ENCODE measurements at places on chromosomes 12 and 14.

DNA sequence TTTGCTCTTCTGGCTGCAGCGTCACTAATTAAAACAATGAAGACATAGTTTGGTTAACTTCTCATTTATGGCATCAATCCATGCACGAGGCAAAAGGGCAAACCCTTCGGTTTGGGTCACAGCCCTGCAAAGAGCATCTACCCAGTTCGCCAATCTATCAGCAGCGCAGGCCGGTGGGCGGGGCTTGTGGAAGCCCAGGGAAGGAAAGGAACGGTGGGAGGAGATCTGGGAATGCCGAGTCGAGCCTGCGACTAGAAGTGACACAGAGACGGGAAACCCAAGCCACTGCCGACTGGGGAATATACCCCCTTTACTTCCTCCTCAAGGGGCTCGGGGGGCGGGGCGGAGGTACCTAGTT lies 466 bp downstream of the KICS2 start:
- peak; percentile 71 for DNase-seq

GRCh38 chr14:81435391-81436295 lies 35.5 kb upstream of the STON2 start:
- DNase-seq, result peak; percentile 68

- DNase-seq, result no peak
Measured at GRCh38 chr12:41683023-41683422, 461.7 kb downstream of the GXYLT1 start.

GRCh38 chr12:64655141-64655540 lies 44.8 kb downstream of the RASSF3 start:
- no peak for DNase-seq

DNA sequence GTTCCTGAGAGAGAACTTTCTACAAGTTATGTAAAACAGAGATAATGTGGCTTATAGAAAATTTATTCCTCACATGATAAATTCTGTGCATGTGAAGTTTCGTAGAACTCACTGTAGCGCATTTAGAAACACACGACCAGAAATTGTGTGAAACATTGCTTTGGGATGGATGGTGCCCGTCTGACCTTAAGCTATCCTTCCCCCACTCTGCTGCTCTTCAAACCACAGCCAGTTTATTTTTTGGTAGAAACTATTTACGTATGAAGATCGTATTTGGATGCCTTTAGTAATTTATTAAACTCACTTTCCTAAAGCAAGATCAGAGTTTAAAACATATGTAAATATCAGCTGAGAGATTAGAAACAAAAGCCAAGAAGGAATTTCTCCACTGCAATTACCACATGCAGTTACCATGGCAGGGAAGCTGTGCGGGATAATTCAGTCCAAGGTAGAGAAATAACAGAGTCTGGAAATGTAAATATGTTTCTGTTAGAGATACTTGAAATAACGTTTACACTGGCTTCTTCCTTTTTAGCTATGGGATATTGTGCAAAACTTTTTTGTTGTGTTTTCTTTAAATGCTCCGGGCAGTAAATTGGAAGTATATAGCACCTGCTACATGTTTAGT lies 382.7 kb downstream of the RGS6 start:
- no peak for DNase-seq

- no peak for DNase-seq
Measured at GRCh38 chr12:40146800-40147797, 41.2 kb upstream of the SLC2A13 start.

DNA sequence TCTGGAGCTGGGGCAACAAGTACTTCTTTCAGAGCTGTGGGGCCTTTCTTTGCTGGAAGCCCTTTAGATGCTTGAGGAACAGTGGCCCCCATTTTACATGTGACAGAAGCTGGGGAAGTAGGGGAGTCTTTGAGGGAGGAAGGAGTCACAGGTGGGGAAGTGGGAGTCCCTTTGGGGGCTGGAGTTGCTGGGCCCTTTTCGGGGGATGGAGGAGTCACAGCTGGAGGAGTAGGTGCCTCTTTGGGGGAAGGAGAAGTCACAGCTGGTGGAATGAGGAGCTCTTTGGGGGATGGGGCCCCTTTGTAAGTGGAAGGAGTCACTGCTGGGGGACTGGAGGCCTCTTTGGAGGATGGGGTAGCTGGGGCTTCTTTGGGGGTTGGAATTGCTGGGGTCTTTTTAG lies 8.6 kb downstream of the NACA start:
- DNase-seq, result no peak

GRCh38 chr14:80679273-80679672 lies 262.3 kb downstream of the CEP128 start:
- no peak for DNase-seq

GRCh38 chr12:69102856-69103255 lies 136.5 kb upstream of the CPSF6 start:
- no peak for DNase-seq

DNA sequence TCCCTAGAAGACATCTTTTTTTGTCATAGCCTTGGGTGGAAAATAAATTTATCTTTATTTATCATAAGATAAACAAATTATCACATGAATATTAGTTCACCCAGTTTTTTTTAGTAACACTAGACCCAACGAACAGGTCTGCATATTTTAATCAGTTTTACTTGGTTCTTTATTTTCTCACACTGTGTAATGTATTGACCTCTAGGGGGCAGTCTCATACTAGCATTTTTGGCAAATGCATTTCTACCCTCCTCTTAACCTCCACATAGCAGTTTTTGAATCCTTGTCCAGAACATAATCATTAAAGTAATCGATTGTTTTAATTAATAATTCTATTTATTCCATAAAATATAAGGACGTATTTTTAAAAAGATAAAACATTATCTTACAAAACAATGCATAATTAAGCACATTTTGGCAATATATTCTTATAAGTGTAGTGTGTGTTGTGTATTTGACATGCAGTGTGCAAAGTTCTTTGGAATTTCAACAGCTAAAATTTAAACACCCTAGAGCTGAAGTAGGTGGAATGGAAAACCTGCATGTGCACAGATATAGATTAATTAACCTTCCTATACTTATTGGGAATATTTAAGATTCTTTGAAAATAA lies 31.6 kb upstream of the PTPRQ start:
- DNase-seq, result peak; percentile 43

DNA sequence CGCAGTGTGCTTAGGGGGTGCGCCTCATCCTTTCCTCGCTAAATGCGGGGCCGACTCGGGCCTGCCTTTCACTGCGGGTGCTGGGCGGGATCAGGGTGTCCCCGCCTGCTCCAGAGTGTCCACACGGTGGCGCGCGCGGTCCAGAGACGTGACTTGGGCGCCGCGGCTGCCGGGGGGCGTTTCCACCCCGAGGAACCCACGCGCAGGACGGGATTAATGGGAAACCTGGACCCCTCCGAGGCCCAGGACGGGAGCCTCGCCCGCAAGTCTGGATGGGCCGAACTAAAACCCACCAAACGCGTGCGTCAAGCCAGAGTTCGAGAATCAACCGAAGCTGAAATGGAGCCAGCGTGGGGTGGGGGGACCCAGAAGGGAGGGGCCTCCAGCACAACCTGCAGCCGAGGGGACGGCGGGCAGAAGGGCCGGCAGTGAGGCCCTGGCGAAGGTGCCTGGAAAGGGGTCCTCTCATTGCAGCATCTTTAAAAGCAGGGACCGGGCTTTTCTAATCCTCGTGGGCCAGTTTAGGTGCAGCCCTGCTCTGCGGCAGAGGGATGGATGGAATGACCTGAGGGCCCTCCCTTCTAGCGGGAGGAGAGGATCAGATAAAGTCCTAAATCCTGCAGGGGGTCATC lies 93.3 kb downstream of the NINJ2 start:
- peak; percentile 21 for DNase-seq

DNA sequence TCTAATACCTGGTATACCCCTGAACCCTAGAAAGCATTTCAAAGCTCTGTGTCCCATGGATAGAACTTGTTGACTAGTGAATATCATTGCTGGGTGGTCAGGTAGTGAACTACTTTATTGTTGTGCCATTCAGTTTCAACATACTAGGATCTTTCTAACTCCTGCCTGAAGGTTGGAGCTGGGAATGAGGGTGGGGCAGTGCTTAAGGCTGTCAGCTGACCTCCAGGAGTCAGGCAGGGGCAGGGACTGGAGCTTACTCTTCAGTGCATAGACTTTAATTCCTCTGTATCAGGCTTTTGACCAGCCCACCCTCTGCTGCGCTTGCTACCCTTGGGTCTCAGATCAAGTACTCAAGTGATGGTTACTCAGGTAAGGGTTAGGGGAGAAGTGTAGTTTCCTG lies 102.6 kb upstream of the RFX4 start:
- DNase-seq, result no peak

- no peak for DNase-seq
Measured at GRCh38 chr14:92520102-92521057, 6.8 kb downstream of the RIN3 start.

DNA sequence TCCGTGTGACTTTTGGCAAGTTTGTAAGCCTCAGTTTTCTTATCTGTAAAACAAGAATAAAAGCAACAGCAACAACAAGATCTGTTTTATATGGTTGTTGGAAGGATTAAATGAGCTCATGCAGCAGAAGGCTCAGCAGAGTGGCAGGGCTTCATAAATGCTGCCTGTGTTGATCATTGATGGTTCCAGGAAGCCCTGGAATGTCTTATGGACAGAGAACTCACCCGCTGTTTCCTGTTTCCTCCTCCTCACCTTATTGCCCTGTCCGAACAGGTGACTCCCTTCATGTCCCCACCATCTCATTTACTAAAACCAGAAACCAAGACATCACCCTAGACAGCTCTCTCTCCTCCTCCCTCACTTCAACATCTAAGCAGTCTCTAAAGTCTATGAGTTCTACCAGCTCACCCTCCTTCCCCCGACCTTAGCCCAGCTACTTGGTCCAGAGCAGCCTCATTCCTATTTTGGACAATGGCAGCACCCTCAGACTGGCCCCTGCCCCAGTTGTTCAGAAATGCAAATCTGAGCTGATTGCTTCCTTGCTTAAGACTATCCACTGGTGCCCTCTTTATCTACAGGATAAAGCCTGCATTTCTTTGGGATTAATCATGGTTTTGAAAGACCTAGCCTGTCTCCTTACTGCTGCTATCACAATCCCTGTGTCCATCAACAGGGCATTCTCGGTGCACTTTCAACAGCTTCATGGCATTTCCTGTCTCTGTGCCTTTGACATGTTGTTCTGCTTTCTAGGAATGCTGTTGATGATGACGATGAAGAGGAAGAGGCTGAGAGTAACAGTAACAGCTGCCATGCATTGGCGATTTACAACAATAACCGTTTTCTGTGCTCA lies 21.4 kb upstream of the GSG1 start:
- DNase-seq, result no peak

GRCh38 chr12:120674097-120674636 lies 12.8 kb upstream of the MLEC start:
- no peak for DNase-seq

GRCh38 chr12:9711664-9712063 lies 21.2 kb downstream of the CLECL1 start:
- DNase-seq, result no peak

DNA sequence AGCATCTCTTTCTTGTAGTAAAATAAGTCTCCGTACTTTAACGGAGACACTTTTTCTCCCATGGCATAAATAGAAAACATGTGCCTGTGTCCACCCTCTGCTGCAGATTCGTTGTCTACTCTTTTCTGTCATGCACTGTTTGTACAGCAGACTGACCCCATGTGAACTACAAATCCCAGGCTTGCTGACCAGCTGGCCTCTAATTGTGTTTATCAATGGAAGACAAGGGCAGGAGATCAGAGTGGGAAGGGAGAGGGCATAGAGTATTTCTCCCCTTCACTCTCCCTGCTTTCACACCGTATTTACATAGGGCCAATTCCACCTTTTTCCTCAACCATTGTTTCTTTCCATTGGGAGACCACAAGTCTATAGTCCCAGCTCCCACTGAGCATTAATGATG lies 31.0 kb upstream of the TMTC2 start:
- no peak for DNase-seq

GRCh38 chr14:72810201-72810600 lies 83.7 kb downstream of the DPF3 start:
- no peak for DNase-seq

DNA sequence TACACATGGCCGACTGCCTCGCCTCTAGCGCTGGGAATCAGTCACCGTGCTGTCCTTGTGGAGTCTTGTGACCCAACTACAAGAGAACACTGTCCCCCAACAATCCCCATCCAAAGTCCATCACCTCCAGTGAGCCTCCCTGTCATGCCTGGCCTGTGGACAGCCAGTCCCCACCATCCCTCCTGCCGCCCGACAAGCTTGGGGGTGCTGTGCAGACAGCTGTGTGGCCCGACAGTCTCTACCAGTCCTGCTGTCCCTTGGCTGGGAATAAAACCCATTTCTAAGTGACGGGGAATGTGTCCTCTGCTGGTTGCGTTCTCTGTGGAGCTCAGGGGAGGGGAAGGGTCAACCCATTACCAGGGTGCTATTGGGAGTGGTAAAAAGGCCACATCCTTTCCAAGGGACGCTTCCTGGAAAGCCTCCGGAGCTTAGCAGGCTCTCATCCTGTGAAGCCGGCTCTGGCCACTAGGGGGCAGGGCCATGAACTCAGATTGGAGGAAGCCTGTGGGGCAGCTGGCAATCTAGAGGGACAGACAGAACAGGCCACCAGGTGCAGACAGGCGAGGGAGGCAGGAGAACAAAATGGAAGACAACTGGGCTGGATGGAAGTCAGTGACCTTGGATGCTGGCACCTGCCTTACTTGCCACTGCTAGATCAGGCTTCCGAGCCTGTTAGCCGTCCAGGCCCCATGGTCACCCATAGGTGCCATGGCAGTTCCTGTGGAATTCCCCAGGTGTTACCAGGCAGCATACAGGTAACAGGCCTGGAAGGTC lies 12.0 kb upstream of the BLTP3B start:
- no peak for DNase-seq

GRCh38 chr12:118402251-118402650 lies 25.9 kb downstream of the SUDS3 start:
- DNase-seq, result no peak

DNA sequence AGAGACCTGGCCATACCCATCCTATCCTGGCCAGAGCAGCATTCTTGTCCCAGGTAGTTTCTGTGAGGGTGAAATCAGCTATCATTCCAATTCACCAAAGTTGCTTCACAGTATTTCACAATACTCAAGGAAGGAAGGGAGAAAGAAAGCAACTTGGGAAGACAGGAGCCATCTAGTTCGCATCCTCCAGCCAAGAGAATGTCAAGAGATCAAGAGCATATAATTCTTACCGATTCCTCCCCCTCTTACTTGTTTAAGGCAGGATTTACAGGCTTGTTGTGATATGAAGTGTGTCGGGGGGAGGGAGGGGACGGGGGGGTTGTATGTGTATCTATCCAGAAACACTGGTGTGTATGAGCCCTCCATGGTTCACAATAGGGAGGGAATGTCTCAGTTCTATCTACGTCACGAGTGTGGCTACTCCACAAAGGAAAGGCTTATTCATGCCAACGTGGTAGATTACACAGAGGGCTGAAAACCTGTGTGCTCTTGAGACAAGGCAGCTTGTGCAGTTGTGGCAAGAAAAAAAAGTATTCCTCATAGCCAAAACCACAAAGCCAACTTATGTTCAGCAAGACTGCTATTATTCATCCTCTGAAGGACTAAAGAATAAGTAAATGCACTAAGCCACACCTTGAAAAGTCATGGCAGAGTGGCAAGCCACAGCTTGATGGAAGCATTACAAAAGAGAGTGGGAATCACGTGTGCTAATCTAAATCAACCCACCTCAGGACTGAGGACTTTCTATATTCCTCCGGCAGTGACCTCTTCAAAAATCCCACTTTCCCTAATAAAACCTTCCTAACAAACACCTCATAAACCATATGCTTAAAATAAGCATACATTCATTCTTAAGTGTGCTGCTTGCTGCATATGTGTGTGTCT lies 35.0 kb downstream of the CORO1C start:
- no peak for DNase-seq

Measured in NCI-H526 treated with DMSO at 0.1 percent for 48 hours (cell line).